ENCODE measurements at places on chromosomes 12 and 14.

GRCh38 chr12:52256584-52256935, 17.9 kb upstream of the KRT86 start:
- no peak for DNase-seq

DNA sequence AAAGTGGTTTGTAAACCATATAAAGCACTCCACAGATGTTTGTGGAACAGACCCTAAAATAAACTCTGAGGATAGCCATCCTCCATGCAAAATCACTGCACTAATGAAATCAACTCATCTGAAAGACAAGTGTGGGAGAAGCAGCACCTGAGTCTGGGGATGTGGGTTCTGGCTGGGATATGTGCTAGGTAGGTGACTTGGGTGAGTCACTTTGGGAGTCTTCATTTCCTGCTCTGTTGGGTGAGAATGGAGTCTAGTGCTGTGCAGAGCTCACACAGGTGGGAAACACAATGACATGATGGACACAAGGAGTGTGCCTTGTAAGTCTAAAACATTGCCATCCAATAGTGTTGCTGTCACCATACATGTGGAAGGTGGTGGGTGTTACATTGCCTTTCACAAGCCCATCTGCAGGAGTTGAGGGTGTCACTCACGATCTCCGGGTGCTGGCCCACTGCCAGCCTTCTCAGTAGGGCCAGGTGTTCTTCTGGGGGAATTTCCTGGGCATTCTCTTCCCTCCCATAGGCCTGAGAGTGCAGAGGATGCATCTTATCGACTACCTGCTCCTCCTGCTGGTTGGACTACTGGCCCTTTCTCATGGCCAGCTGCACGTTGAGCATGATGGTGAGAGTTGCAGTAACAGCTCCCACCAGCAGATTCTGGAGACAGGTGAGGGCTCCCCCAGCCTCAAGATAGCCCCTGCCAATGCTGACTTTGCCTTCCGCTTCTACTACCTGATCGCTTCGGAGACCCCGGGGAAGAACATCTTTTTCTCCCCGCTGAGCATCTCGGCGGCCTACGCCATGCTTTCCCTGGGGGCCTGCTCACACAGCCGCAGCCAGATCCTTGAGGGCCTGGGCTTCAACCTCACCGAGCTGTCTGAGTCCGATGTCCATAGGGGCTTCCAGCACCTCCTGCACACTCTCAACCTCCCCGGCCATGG, 2.0 kb downstream of the SERPINA4 start:
- no peak for DNase-seq

DNA sequence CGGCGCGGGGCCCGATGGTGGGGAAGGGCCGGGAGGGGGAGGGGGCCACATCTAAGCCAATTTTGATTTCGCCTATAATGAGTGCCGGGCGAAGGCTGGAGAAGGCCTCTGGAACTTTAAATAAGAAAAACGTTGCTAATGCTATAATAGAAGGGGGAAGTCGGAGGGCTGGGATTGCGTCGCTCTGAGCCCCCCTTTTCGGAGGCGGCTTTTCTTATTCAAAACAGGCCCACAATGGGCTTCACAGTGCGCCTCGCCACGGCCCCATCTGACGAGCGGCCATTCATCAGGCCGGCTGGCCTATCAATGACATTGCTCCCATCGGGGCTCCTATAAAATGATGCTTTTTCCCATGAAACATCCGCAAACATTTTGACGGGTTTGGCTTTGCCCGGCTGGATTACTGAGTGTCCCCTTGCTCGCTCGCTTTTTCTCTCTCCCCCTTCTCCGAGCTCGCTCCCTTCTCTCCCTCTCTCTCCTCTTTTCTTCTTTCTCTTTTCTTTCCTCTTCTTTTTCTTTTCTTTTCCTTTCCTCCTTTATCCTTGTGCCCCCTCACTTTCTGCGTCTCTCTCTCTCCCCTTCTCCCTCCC, at the start of gene RFX4:
TSS of gene RFX4 (plus strand) at position 364 of the 590 bp plus-strand sequence. CDS start 317 bp downstream, outside the sequence.
- no peak for DNase-seq

DNA sequence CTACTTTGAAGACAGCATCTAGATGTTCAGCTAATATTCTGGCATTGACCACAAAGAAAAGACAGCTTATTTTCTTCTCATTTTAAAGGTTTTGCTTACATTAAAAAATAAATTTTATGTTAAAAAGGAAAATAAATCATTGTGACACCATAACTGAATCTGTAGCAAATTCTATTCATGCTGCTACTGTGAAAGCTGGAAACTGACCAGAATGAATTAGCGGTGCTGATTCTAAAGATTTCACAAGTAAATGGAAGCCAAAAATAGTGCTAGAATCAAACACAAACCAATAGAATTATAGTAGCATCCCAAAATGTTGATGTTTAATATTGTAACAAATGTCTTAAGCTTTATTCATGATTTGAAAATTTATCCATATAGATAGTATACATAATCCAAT, 850.0 kb upstream of the FBXO33 start:
- DNase-seq = no peak

- peak; percentile 16 for DNase-seq
Measured at GRCh38 chr12:30847259-30847658, 79.3 kb upstream of the TSPAN11 start.

DNA sequence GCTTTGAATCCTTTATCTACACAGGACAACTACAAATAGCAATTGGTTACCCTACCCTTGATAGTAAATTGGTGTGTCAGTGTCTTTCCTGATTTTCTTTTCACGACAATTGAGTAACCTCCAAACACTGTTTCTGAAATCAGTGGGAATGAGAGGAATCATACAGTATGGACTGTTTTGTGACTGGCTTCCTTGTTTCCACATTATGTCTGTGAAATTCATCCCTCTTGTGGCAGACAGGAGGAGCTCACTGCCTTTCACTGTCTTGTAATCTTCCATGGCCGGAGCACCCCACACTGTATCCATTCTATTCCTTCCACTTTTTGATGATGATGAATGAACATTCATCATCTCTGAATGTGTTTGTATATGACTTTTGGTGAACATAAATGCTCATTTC, 164.0 kb upstream of the PZP start:
- DNase-seq = no peak

DNA sequence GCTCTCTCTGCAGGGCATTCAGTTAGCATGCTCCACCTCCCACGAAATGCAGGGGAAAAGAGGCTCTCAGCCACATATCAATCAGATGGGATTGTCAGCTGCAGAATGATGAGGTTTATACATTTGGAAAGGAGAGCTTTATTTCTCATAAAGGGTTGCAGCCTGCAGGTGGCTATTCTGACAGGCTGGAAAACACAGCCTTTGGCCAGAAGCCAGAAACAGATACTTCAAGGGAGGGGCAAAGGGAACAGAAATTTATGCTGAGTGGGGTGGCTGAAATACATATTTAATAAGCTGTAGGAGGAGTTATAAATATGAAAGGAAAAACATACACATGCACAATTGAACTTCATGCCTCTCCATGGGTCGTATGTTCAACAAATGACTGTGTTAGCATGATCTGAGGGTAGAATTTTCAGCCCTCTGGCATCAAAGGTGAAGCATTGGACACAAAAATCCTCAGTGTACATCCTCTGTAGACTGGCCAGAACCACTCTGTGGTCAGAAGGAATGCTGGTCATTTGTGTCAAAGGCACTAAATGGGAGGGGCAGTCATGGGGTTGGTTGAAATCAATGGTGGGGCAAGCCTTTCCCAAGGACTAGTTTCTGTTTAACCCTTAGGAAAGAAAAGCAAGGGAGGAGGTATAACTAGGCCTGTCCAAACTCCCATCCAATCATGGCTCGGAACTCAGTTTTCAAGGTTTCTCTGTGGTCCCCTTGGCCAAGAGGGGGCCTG, 62.4 kb downstream of the TMX1 start:
- DNase-seq = no peak

- no peak for DNase-seq
Measured at GRCh38 chr14:22549981-22550673, 38.9 kb downstream of the DAD1 start.
